ENCODE measurements at places on chromosomes 16 and 17. TPM values are rescaled to one million over a fixed set of nuclear protein-coding genes. Genes with fewer than 3 reads are reported as not detected.
A peak's percentile ranks its signal among the peaks of the same experiment; 100 is the strongest.

DNA sequence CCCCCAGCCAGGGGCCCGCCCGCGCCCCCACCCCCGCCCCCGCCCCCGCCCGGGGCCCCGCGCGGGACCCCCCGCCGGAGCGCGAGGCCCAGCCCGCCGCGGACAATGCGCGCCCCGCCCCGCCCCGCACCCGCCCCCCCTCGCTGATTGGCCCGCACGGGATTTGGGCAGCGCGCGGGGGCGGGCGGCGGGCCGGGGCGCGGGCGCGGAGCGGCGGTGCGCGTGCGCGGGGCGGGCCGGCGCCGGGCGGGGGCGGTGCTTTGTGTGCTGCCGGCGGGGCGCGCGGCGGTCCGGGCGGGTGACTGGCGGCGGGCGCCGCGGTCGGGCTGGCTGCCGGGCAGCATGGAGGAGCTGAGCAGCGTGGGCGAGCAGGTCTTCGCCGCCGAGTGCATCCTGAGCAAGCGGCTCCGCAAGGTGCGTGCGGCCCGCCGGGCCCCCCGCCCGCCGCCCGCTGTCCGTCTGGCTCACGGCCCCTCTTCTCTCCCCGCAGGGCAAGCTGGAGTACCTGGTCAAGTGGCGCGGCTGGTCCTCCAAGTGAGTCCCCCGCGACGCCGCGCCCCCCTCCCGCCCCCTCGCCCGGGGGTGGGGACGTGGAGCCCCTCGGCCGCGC, at the start of gene CBX2:
Gene CBX2, plus strand, starts transcription at position 255 of the 610 bp plus-strand sequence. Its CDS starts 88 bp downstream, at position 343.
- DNase-seq: peak; percentile 83
- H3K4me1 ChIP-seq: peaks cover 14% of the 10 kb centered on the region
- no peaks in the 10 kb centered on the region for H3K36me3 ChIP-seq
- no peak within 1 kb of the TSS for H3K27ac ChIP-seq
- peaks cover 65% of the 10 kb centered on the region for H3K27me3 ChIP-seq
- peak within 1 kb of the TSS; percentile 82 for H3K4me3 ChIP-seq

GRCh38 chr17:75348386-75349012, 57.0 kb downstream of the GRB2 start:
- peak overlapping the region; percentile 92 for H3K27ac ChIP-seq
- peak overlapping the region; percentile 89 for H3K4me3 ChIP-seq
- H3K36me3 ChIP-seq: peaks cover 25% of the 10 kb centered on the region
- peaks cover 94% of the 10 kb centered on the region for H3K4me1 ChIP-seq
- no peak for DNase-seq

- peaks cover 69% of the 10 kb centered on the region for H3K4me1 ChIP-seq
- peak overlapping the region; percentile 97 for H3K27ac ChIP-seq
- no peaks in the 10 kb centered on the region for H3K27me3 ChIP-seq
- peak overlapping the region; percentile 84 for H3K4me3 ChIP-seq
Measured at GRCh38 chr17:16989230-16989952, 17.5 kb upstream of the TNFRSF13B start.

DNA sequence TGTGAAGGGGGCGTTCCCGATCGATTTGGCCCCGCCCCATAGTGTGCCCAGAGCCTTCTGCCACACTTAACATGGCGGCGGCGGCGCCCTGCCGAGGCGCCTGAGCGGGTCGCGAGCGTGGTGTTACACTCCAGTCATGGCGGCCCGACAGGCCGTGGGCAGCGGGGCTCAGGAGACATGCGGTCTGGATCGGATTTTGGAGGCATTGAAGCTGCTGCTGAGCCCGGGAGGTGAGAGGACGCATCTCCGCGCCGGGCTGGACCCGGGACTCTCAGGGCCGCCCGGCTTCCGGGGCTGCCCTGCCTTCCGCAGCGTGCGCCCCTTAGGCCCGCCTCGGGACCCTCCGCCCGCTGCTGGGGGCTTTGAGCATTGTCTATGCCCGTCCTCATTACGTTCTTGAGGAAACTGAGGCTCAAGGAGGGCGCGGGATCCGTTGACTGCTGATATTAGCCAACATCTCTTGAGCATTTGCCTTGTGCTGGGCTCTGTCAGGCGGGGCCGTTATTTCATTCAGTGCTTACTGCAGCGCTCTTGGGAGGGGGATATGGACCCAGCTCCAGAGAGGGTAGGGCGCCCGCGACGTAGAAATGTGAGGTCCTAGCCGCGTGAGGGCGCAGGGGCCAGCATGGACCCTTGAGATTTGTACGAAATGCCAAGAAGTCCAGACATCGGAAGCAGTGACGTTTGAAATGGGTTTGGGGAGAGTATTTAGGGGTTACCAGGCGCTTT, at the start of gene TANGO6:
Gene TANGO6, plus strand, starts transcription at position 50 of the 729 bp plus-strand sequence. Its CDS starts 87 bp downstream, at position 137.
- peaks cover 8% of the 10 kb centered on the region for H3K36me3 ChIP-seq
- no peaks in the 10 kb centered on the region for H3K27me3 ChIP-seq
- H3K27ac ChIP-seq: peak within 1 kb of the TSS; percentile 91

DNA sequence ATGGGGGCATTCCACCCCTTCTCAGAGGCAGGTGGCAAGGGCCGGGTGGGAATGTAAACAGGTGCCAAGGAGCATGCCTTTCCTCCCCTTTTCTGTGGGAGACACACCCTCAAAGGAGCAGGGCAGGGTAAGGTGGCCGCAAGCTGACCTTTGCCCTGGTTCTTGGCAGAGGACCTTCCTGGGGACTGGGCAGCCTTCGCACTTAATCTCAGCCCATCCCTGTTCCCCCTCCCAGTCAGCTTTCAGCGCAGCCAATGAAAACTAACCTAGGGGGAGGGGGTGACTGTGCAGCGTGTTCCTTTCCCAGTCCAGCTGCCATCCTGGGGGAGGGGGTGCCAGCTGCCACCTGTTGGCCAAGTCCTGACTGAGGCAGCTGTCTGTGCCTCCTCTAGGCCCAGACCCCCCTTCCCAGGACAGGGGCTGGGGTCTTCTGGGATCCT, 2.8 kb downstream of the TRAF4 start:
- peaks cover 73% of the 10 kb centered on the region for H3K36me3 ChIP-seq
- peaks cover 63% of the 10 kb centered on the region for H3K4me1 ChIP-seq
- no peaks in the 10 kb centered on the region for H3K27me3 ChIP-seq
- DNase-seq: no peak
- peak overlapping the region; percentile 93 for H3K4me3 ChIP-seq

Gene FOXC2
- not detected for total RNA-seq

Gene CES5A
- not detected for total RNA-seq

- no peak for DNase-seq
- no peaks in the 10 kb centered on the region for H3K27me3 ChIP-seq
- peaks cover 3% of the 10 kb centered on the region for H3K4me1 ChIP-seq
- H3K36me3 ChIP-seq: peaks cover 67% of the 10 kb centered on the region
Measured at GRCh38 chr17:44084131-44084538, 13.6 kb downstream of the G6PC3 start.

Gene TLCD3A
- total RNA-seq: 2.8 TPM

Gene KRT33B
- total RNA-seq: not detected

Gene ENO3
- 26.3 TPM for total RNA-seq

DNA sequence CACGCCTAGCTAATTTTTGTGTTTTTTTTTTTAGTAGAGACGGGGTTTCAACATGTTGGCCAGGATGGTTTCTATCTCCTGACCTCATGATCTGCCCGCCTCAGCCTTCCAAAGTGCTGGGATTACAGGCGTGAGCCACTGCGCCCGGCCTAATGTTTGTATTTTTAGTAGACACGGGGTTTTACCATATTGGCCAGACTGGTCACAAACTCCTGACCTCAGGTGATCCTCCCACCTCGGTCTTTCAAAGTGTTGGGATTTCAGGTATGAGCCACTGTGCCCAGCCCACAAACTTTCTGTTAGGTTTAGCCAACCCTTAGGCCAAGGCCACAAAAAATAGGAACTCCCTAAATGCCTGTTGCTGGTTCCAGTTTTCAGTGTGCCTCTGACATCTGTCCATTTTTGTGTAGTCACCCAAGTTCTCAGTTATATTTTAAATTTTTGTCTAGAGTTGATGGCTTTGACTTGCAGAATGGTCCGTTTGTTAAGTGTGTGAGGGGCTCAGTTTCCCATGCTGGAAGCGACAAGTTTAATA, 12.7 kb downstream of the CCL16 start:
- no peak overlapping the region for H3K27ac ChIP-seq
- H3K4me1 ChIP-seq: peaks cover 1% of the 10 kb centered on the region
- H3K36me3 ChIP-seq: no peaks in the 10 kb centered on the region
- H3K27me3 ChIP-seq: peaks cover 9% of the 10 kb centered on the region
- no peak overlapping the region for H3K4me3 ChIP-seq

GRCh38 chr16:71536752-71537499, 10.7 kb downstream of the CHST4 start:
- peaks cover 10% of the 10 kb centered on the region for H3K4me1 ChIP-seq
- peaks cover 4% of the 10 kb centered on the region for H3K27me3 ChIP-seq

Gene CACNA1H
- not detected for total RNA-seq

DNA sequence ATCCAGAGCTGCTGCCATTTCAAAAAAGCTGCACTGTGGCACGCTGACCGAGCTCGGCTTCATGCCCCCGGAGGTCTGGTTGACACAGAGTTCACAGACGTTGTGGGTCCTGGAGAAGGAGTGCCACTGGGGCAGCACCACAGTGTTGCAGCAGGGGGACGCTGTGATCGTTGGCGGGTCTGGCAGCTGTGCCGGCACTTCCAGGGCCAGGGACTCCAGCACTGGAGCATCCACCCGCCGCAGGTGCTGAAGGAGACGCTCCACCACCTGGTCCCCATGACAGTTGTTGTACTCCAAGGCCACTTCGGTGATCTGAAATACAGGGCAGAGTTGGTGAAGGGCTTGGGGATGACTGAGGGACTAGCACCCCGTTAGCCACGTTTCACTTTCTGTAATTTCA, 23.5 kb downstream of the SNN start:
- no peak for DNase-seq
- peaks cover 64% of the 10 kb centered on the region for H3K4me1 ChIP-seq
- peaks cover 86% of the 10 kb centered on the region for H3K36me3 ChIP-seq
- no peaks in the 10 kb centered on the region for H3K27me3 ChIP-seq

- H3K4me1 ChIP-seq: no peaks in the 10 kb centered on the region
- no peaks in the 10 kb centered on the region for H3K27me3 ChIP-seq
- DNase-seq: no peak
- no peak overlapping the region for H3K4me3 ChIP-seq
- peaks cover 29% of the 10 kb centered on the region for H3K36me3 ChIP-seq
Measured at GRCh38 chr17:2369551-2370210, 31.2 kb downstream of the MNT start.

DNA sequence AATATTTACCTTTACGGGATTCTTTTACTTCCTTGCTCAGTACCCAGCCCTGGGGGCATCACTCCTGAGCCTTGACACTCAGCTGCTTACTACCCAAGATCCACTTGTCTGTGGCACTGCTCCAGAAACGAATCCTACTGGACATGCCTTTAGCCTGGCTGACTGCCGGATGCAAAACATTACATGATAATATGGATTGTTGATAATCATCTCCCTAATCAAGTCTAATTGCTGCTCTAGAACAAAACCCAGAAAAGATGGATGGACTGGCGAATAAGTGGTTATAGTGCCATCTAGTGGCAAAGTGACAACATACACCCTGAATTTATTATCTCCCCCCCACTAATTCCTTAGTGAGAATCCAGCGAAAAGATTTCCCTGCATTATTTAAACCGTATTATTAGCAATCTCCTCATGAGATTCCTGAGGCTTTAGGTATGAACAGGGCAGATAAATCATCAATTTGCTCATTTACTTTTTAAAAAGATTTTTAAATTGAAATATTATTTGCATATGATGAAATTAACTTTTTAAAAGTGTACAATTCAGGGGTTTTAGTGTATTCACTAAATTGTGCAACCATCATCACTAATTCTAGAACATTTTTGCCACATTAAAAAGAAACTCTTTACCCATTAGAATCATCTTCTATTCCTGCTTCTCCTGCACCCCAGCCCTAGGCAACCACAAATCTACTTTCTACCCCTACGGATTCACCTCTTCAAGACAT, 61.6 kb downstream of the RGS9 start:
- H3K4me3 ChIP-seq: no peak overlapping the region
- peaks cover 2% of the 10 kb centered on the region for H3K27me3 ChIP-seq
- DNase-seq: no peak
- H3K36me3 ChIP-seq: no peaks in the 10 kb centered on the region

GRCh38 chr16:85437166-85438052, 175.7 kb upstream of the GSE1 start:
- H3K4me1 ChIP-seq: no peaks in the 10 kb centered on the region
- no peak overlapping the region for H3K27ac ChIP-seq
- no peaks in the 10 kb centered on the region for H3K36me3 ChIP-seq
- H3K4me3 ChIP-seq: no peak overlapping the region
- peaks cover 2% of the 10 kb centered on the region for H3K27me3 ChIP-seq

Gene CA5A
- total RNA-seq: not detected

Gene FAM20A
- total RNA-seq: not detected

Gene ASPSCR1
- total RNA-seq: 40.0 TPM

GRCh38 chr17:68452724-68453290, 4.5 kb downstream of the WIPI1 start:
- H3K27me3 ChIP-seq: no peaks in the 10 kb centered on the region
- peaks cover 13% of the 10 kb centered on the region for H3K4me1 ChIP-seq
- peaks cover 21% of the 10 kb centered on the region for H3K36me3 ChIP-seq
- DNase-seq: no peak

GRCh38 chr17:56457501-56457900, 136.0 kb upstream of the NOG start:
- H3K27me3 ChIP-seq: peaks cover 11% of the 10 kb centered on the region
- no peaks in the 10 kb centered on the region for H3K36me3 ChIP-seq
- no peaks in the 10 kb centered on the region for H3K4me1 ChIP-seq

Gene SPATA22
- not detected for total RNA-seq

DNA sequence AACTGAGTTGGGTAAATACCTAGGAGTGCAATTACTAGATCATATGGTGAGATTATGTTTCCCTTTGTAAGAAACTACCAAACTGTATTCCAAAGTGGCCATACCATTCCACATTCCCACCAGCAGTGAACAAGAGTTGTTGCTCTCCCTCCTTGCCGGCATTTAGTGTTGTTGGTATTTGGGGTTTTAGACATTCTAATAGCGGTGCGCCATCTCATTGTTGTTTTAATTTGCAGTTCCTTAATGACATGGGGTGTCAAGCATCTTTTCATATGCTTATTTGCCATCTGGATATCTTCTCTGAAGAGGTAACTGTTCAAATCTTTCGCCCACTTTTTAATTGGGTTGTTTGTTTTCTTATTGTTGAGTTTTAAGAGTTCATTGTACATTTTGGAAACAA, 164.2 kb upstream of the LHX1 start:
- DNase-seq: no peak
- peaks cover 31% of the 10 kb centered on the region for H3K27me3 ChIP-seq
- no peaks in the 10 kb centered on the region for H3K4me1 ChIP-seq
- H3K36me3 ChIP-seq: no peaks in the 10 kb centered on the region

GRCh38 chr16:56848029-56848936, 16.7 kb upstream of the SLC12A3 start:
- H3K36me3 ChIP-seq: peaks cover 14% of the 10 kb centered on the region
- DNase-seq: no peak
- H3K27ac ChIP-seq: peak overlapping the region; percentile 69
- H3K4me1 ChIP-seq: peaks cover 23% of the 10 kb centered on the region
- no peaks in the 10 kb centered on the region for H3K27me3 ChIP-seq

GRCh38 chr16:19523184-19523558, 571 bp upstream of the CCP110 start:
- H3K27ac ChIP-seq: no peak overlapping the region
- peaks cover 43% of the 10 kb centered on the region for H3K4me1 ChIP-seq
- H3K4me3 ChIP-seq: no peak overlapping the region
- H3K27me3 ChIP-seq: no peaks in the 10 kb centered on the region

DNA sequence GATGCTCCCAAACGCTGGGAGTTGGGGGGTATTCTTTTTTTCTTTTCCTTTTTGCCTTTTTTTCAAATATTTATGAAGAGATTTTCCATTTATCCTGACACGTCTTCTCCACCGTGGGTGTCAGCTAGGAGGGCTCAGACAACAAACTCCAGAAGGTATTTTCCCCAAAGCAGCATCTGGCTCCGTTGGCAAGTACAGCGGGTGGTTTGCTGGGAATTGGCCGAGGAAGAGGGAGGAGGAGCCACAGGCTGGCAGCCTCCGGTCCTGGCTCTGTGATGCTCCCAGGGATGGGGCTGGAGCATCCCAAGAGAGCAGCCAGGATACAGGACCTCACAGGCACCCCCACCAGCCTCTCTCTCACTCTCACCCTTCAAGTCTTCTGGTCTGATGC, 10.9 kb upstream of the CACNG4 start:
- no peaks in the 10 kb centered on the region for H3K36me3 ChIP-seq
- no peak for DNase-seq
- H3K4me1 ChIP-seq: no peaks in the 10 kb centered on the region
- H3K27ac ChIP-seq: no peak overlapping the region
- H3K4me3 ChIP-seq: no peak overlapping the region
- peaks cover 3% of the 10 kb centered on the region for H3K27me3 ChIP-seq

Gene HP
- not detected for total RNA-seq

Measured in activated B cell treated with CpG ODN at 0.5 μM for 24 hours (primary cell).